Uterus (tissue), 4 donors: ENCODE measurements at places on chromosomes 13 and 19. TPM values are rescaled to one million over a fixed set of nuclear protein-coding genes. Genes with fewer than 3 reads are reported as not detected.

IFNL1 gene
- not detected for total RNA-seq

RPS15 gene
- 1,030 TPM for total RNA-seq

GRCh38 chr19:6678690-6679109, 8.7 kb upstream of the TNFSF14 start:
- DNase-seq, result no peak

GRCh38 chr13:28406733-28407266, 88.1 kb downstream of the FLT1 start:
- DNase-seq, result no peak

- no peak for DNase-seq
Measured at GRCh38 chr13:54029226-54029625, 1000.6 kb downstream of the OLFM4 start.

GRCh38 chr13:34933786-34934185, 8.3 kb upstream of the NBEA start:
- no peak for DNase-seq

GRCh38 chr13:42047561-42048341, 697 bp upstream of the DGKH start:
- DNase-seq, result peak; percentile 44

- no peak for DNase-seq
Measured at GRCh38 chr13:33176526-33176925, 109.0 kb downstream of the STARD13 start.

DNA sequence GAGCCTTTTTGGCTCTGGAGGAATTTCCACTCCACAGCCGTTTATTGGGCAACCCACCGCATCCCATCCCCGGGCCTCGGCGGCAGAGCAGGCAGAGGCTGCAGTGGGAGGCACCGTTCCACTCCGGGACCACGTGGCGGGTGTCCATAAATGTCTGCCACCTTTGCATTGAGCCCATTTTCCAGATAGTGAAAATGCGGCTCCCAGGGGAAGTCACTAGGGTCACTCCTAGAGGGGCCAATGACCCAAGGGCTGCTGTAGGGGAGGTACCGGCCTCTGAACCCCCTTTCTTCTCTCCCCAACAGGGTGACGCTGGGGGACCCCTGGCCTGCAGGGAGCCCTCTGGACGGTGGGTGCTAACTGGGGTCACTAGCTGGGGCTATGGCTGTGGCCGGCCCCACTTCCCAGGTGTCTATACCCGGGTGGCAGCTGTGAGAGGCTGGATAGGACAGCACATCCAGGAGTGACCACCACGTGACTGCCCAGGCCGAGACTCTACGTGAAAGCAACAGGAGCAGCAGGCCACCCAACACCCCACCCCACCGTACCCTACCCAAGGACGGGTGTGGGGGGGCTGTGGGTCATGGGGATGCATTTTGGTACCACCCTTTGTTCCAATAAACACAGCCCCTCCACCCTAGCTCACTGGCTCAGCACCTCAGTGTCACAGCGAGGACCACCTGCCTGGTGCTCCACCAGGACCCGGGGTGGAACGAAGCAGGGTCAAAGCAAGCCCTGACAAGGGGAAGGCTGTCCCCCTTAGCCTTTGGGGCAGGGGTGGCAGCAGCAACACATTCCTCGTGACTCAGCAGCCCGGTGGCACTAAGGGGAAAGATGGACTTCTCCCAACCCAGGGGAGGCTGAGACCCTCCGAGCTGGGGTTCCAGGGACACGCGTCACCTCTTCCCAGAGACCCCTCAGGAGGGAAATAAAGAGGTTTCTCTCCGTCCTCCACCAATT, 1.5 kb downstream of the TIMM13 start:
- DNase-seq, result no peak

- DNase-seq, result no peak
Measured at GRCh38 chr13:67175836-67176459, 54.2 kb downstream of the PCDH9 start.

DNA sequence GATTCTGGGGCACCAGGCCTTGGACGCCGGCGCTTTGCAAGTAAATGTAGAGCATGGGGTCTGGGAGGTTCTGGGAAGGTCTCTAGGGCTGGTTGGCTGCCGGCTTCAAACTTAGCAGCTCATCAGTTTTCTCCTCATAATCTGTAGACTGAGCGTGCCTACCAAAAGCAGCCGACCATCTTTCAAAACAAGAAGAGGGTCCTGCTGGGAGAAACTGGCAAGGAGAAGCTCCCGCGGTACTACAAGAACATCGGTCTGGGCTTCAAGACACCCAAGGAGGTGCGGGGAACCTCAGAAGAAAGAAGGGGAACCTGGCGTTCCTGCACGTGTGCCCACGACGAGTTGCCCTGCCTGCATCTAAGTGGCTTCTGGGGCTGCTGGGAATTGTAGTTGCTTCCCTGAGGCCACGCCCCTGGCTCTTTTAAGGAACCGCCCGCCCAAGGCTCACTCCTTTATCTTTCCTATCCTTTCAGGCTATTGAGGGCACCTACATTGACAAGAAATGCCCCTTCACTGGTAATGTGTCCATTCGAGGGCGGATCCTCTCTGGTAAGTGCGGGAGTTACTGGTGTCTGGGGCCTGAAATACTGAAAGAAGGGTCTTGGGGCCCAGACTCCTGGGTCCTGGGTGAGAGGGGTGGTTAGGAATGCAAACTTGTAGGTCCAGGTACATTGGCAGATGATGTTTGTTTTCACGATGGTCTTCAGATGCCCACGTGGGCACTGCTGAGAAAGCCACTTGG, 984 bp downstream of the RPS11 start:
- DNase-seq, result no peak

GRCh38 chr13:80462037-80462436, 121.1 kb upstream of the SPRY2 start:
- no peak for DNase-seq
